ENCODE measurements at places on chromosomes 12 and 14. TPM values are rescaled to one million over a fixed set of nuclear protein-coding genes. Genes with fewer than 3 reads are reported as not detected.

GRCh38 chr12:122875590-122876220 is 20.2 kb downstream of the VPS37B start:
- H3K27ac ChIP-seq = no peak overlapping the region
- no peak overlapping the region for H3K4me3 ChIP-seq
- H3K36me3 ChIP-seq = no peaks in the 10 kb centered on the region
- DNase-seq = no peak
- H3K27me3 ChIP-seq = no peaks in the 10 kb centered on the region

DNA sequence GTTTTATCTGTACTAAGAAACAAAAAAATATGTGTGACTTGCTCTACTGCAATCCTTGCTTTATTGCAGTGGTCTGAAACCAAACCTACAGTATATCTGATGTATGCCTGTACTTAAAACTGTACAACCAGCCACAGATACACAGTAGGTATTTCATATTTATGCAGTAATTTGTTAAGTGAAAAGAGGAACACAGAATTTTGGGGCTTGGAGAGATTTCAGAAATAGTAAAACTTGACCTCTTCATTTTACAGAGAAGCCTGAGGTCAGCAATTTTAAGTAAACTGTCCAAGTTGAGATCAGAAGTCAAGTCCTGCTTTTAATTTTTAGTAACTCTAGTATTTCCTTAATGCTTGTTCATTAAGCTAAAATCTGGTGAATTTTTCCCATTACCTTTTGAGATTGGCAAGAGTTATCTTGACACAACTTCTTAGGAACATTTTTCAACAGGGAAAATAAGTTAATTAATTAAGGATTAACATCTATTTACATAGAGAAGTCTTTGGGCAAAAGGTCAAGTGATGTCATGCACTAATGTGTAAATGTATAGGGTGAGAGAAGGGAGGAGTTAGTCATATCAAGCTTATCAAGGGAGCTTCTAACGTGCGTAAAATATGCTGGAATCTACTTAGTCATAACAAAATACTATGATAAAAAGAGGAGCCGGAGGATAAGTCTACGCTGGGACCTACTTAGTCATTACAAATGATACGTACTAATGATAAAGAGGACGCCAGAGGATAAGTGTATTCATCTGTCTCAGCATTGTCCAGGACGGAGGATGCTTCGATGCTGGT is 66.0 kb upstream of the GTF2A1 start:
- H3K4me3 ChIP-seq = no peak overlapping the region
- DNase-seq = no peak
- no peaks in the 10 kb centered on the region for H3K36me3 ChIP-seq

DNA sequence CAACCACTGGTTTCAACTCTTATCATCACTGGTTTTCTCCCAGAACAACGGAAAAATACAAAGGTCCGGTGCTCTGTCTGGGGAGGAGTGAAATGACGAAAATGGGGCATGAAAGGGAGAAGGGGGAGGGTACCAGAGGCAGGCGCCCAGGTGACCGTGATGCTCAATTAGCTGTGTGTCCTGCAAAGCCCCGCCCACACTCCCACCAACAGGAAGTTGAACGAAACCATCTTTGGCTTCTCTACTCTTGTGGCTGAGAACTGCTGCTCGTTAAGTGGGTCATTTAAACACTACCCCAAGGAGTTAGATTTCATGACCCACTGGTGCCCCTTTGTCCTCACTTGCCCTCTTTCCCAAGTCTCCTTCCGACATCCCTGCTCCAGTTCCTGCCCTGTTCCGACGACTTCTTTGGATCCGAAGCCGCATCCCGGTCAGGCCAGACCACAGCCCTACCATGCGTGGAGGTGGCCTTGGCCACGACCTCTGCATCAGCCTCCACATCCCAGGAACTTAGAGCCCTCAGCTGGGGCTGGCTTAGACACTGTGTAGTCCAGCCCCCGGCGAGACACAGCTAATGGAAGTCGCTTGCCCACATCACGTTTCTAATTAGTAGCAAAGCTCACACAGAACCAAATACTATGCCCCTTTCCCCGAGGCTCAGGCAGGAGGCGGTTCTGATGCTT is 11.4 kb upstream of the LRTM2 start:
- no peak for DNase-seq
- no peaks in the 10 kb centered on the region for H3K27me3 ChIP-seq
- H3K4me1 ChIP-seq = no peaks in the 10 kb centered on the region
- no peak overlapping the region for H3K4me3 ChIP-seq
- H3K27ac ChIP-seq = no peak overlapping the region

GRCh38 chr14:65826946-65827345 is 414.4 kb downstream of the FUT8 start:
- no peak overlapping the region for H3K27ac ChIP-seq
- DNase-seq = no peak
- no peak overlapping the region for H3K4me3 ChIP-seq
- H3K4me1 ChIP-seq = no peaks in the 10 kb centered on the region

DNA sequence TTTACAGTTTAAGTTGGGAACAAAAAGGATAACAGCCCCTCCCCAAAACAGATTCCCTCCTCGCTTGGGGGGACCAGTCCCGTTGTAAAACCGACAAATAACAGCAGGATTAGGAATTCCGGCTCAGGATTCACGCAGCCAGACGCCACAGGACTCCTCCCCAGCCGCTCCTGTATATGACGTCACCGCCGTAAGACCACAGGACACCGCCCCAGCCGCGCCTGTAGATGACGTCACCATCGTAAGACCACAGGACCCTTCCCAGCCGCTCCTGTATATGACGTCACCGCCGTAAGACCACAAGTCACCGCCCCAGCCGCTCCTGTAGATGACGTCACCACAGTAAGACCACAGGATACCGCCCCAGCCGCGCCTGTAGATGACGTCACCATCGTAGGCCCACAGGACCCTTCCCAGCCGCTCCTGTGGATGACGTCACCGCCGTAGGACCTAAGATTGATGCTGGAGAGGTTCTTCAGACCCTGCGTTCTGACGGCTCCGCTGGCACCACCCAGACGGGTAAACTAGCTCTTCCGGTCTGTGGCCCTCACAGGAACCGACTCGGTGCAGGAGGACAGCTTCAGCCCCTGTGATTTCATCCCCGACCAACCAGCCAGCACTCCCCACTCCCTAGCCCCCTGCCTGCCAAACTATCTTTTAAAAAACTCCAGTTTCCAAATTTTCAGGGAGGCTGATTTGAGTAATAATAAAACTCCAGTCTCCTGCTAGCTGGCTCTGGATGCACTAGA is 43.9 kb upstream of the FBRSL1 start:
- H3K36me3 ChIP-seq = no peaks in the 10 kb centered on the region
- DNase-seq = peak; percentile 26
- peaks cover 6% of the 10 kb centered on the region for H3K27me3 ChIP-seq
- H3K4me3 ChIP-seq = peak overlapping the region; percentile 29
- H3K4me1 ChIP-seq = no peaks in the 10 kb centered on the region

- no peak overlapping the region for H3K27ac ChIP-seq
Observed at GRCh38 chr12:68367903-68368302, 35.7 kb upstream of the MDM1 start.

DNA sequence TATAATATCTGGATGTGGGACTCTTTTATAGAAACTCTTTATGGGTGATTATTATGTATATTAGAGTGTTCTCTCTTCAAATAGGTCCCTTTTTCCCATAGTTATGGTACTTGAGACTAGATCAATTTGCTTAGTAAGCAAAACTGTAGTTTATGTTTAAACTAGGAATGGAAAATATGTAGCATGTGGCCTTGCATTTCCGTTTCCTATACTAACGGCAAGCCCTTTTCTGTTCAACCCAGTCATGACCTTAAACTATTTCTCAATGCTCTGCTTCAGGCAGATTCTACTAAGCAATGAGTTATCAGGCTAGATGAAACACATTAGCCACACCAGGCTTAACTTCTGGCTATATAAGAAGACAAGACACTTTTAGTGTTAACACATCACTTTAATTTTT is 84.6 kb downstream of the OTOGL start:
- H3K27me3 ChIP-seq = no peaks in the 10 kb centered on the region
- H3K4me3 ChIP-seq = no peak overlapping the region
- no peak overlapping the region for H3K27ac ChIP-seq

DNA sequence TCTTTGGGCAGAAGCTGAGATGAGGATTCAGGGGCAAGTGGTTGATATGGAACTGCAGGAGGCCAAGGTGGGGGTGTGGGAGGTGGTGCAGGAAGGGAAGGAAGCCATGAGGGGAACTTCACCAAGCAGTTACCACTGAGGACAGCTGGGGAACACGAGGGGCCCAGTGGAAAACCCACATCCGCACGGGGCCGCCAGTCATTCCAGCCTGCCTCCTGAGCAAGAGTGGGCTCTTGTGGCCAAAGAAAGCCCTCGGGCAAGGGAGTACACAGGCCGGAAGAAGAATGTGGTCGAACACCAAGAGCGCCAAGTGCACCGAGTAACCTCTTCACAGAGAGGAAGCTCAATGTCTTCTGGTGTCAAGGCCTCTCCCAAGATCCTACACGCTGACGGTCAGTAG is 252.2 kb upstream of the FOXN3 start:
- no peaks in the 10 kb centered on the region for H3K4me1 ChIP-seq
- DNase-seq = no peak
- H3K27ac ChIP-seq = no peak overlapping the region
- no peaks in the 10 kb centered on the region for H3K36me3 ChIP-seq

DNA sequence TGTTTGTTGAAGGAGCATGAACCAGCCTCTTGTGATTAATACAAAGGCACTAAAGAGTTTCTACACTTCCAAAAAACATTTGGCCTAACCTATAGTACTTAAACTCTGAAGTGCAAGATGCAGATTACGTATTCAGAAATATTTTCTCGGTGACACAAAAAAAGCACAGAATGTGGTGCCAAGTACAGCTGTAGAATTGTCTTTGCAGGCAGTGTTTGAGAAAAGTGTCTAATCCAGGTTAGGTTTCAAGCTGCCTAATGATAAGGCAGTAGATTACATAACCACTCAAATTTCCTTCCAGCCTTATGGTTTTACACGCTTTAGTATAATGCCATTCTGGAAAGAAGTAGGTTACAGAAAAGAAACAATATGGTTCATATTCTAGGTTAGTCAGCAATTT is 205.2 kb downstream of the KLHL28 start:
- H3K4me3 ChIP-seq = no peak overlapping the region
- no peaks in the 10 kb centered on the region for H3K36me3 ChIP-seq
- H3K4me1 ChIP-seq = no peaks in the 10 kb centered on the region
- no peak for DNase-seq
- no peaks in the 10 kb centered on the region for H3K27me3 ChIP-seq
- no peak overlapping the region for H3K27ac ChIP-seq

GRCh38 chr12:57128519-57129247 is 400 bp downstream of the LRP1 start:
- H3K36me3 ChIP-seq = no peaks in the 10 kb centered on the region
- no peaks in the 10 kb centered on the region for H3K27me3 ChIP-seq
- no peak for DNase-seq

DNA sequence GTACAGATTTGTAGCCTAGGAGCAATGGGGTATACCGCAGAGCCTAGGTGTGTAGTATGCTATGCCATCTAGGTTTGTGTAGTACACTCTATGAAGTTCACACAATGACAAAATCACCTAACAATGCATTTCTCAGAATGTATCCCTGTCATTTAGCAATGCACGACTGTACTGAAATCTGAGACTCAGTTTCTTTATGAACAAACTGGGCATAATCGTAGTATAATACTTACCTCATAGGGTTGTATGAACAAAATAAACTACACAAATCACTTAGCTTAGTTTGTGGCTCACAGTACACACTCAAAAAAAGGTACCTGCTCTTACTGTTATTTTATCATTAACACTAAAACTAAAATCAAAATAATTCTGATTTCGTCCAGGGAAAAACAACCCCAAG is 6.9 kb upstream of the PRKAG1 start:
- no peaks in the 10 kb centered on the region for H3K27me3 ChIP-seq
- DNase-seq = no peak
- H3K27ac ChIP-seq = no peak overlapping the region
- H3K4me3 ChIP-seq = no peak overlapping the region
- no peaks in the 10 kb centered on the region for H3K36me3 ChIP-seq

- peak overlapping the region; percentile 57 for H3K4me3 ChIP-seq
- H3K36me3 ChIP-seq = no peaks in the 10 kb centered on the region
Observed at GRCh38 chr12:56449622-56449984, 377 bp upstream of the TIMELESS start.

- no peak overlapping the region for H3K4me3 ChIP-seq
- DNase-seq = peak; percentile 97
- peak overlapping the region; percentile 98 for H3K27ac ChIP-seq
Observed at GRCh38 chr12:12398026-12398859, 41.4 kb downstream of the BORCS5 start.

DNA sequence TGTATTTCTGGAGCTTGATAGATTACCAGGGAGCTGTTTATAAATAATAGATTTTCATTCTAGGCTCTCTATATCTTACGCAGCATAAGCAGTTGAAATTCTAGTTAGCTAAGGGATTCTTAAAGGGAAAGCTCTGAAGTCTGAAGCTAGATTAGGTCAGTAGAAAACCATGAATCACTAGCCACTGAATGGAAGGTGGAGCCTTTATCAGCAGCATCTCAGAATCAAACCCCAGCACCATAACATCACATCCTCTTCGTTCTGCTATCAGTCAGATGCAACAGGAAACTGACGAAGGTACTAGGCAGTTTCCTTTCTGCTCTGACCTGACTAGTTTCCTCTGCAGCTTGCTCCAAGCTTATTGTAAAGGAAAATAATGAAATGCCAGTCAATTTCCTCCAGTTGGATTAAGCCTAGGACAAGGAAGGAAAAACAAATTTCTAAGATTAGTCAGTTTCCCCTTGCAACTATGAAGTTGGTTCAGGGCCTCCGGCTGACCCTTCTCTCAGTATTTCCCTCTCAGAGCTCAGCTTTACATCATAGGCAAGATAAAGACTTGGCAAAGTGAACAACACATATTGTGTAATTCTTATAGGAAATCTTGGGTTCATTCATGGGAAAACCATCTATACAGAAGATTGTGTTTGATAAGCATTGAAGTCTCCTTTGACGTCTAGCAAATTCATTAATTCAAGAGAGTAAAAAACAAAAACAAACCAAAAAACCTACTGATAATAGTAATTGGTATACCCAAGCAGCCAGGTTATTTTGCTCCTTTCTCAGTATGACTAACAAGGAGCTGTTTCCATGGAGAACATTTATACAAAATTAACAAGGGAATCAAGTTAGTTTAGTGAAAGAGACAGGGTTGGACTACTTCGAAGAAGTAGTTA is 43.4 kb upstream of the CFAP54 start:
- H3K4me3 ChIP-seq = no peak overlapping the region
- no peaks in the 10 kb centered on the region for H3K4me1 ChIP-seq
- H3K27ac ChIP-seq = peak overlapping the region; percentile 57
- H3K27me3 ChIP-seq = no peaks in the 10 kb centered on the region

GRCh38 chr14:49989966-49990365 is 97.1 kb downstream of the ARF6 start:
- H3K27me3 ChIP-seq = no peaks in the 10 kb centered on the region
- no peaks in the 10 kb centered on the region for H3K4me1 ChIP-seq
- H3K27ac ChIP-seq = no peak overlapping the region
- H3K36me3 ChIP-seq = no peaks in the 10 kb centered on the region

GRCh38 chr14:38743966-38744584 is 359.0 kb downstream of the SEC23A start:
- H3K27ac ChIP-seq = no peak overlapping the region
- no peaks in the 10 kb centered on the region for H3K27me3 ChIP-seq
- H3K4me1 ChIP-seq = no peaks in the 10 kb centered on the region
- H3K4me3 ChIP-seq = no peak overlapping the region
- H3K36me3 ChIP-seq = no peaks in the 10 kb centered on the region

PSMC6 gene
- 76.9 TPM for total RNA-seq

ESRRB gene
- total RNA-seq = not detected

GALNT9 gene
- not detected for total RNA-seq

ALG10 gene
- 9.1 TPM for total RNA-seq

INSM2 gene
- total RNA-seq = not detected

KIF5A gene
- 2.6 TPM for total RNA-seq

KRT79 gene
- total RNA-seq = not detected

KCNK13 gene
- not detected for total RNA-seq

SELPLG gene
- total RNA-seq = 6.5 TPM

TAS2R19 gene
- total RNA-seq = 2.6 TPM

PMEL gene
- total RNA-seq = 3.6 TPM

FSCB gene
- not detected for total RNA-seq

BIN2 gene
- 3.4 TPM for total RNA-seq

ESR2 gene
- 8.2 TPM for total RNA-seq

Measured in uterus (tissue), 4 donors.